ENCODE measurements at places on chromosomes 11 and 22.

GRCh38 chr11:115437902-115438575, 66.2 kb downstream of the CADM1 start:
- no peak for DNase-seq

DNA sequence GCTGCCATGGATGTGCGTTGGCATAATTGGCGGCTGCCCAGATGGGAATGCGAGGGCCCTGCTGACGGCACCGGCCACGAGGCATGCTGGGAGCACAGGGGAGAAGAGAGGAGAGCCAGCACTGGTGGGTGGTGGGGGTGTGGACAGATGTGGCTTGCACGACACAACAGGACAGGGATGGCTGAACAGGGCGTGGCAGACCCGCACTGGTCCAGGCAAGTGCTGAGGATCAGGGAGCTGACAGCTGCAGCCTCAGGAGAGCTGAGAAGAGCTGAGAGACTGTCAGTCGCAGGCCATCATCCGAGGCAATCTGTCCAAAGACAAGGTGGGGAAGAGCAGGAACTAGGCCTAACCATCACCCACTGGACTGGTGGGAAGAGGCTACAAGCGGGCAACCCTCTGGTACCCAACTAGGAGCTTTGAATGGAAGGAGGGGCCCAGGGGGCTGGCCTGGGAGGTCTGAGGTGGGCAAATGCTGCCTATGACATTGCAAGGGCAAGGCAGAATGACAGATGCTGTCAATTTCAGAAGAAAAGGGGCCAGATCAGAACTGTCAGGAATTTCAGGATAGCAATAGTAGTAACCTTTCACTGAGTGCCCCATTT, 2.4 kb downstream of the GNB1L start:
- no peak for DNase-seq

GRCh38 chr11:65524741-65525545, at the start of gene SCYL1:
Gene SCYL1, plus strand, starts transcription at chr11:65525083. Its CDS starts 71 bp downstream, at chr11:65525154.
- DNase-seq: no peak

- DNase-seq: no peak
Measured at GRCh38 chr11:128961645-128962044, 19.0 kb upstream of the TP53AIP1 start.

- DNase-seq: no peak
Measured at GRCh38 chr11:6438979-6439571, 1.7 kb downstream of the HPX start.

GRCh38 chr11:57536947-57537619, at the start of gene SMTNL1:
Gene SMTNL1, plus strand, starts transcription at chr11:57537595. Its CDS starts 5,048 bp downstream, at chr11:57542643.
- DNase-seq: no peak

DNA sequence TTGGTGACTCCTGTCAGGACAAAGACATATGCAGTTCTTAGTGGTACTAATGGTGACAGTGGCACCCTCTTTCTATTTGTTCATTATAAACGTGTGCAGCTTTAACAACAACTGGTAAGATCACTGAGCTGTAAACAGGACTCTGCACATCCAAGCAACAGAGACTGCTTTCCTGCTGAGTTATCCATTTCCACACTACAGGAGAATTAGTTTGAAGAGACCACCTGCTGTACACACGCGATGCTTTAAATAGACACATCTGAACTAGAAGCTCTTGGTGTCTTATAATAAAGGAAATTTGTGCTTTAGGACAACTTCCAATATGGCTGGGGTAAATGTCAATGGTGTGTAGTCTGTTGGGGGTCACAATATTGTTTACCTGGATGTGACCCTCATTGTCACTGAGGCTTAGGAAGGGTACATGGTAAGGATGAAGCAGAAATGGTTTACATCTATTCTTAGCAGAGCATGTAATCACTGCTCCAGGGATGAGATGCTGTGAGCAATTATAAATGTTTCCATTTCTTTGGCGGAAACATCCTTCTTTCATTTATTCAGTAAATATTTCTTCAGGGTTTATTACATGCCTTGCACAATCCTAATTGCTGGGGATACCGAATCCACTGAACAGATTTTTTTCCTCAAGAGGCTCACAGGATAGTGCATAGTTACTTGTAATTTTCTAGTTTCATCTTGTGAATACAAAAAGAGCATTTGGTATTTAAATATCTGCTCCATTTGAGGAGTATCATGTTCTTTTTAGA, 354.0 kb upstream of the CCDC90B start:
- peak; percentile 63 for DNase-seq

GRCh38 chr11:113481672-113482071, 6.5 kb upstream of the DRD2 start:
- DNase-seq: no peak

GRCh38 chr11:108592591-108593213, 866 bp downstream of the EXPH5 start:
- DNase-seq: no peak

DNA sequence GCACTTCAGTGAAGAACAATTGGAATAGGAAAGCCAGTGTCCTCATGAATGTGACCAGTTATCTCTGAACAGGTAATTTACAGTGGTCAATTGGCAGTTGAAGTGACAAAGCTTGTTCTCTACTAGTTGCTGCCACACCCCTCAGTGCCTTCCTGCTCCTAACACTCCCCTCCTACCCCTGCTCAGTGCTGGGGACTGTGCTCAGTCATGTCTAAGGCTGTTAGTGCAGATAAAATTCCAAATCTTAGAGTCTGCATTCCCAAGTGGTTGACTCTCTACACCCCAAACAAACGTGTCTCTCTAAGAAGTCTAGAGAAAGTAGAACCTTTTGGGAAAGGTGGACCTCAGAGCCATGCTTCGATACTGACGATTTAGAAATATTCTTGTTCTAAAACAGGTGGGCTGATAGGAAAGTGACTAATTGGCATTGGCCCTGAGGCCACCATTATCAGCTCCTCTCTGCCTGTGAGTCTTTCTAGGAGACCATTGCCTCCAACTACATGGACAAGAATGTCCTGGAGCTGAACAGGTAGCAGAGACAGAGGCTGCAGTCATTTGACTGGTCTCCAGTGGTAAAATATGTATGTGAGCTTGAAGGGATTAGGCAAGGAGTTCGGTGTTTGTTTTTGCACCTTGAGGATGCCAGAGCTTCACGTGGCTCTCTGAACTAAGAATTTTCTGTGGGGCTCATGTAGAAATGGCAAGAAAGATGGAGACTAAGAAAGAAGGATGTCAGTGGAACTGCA, 22.1 kb upstream of the NNMT start:
- no peak for DNase-seq

DNA sequence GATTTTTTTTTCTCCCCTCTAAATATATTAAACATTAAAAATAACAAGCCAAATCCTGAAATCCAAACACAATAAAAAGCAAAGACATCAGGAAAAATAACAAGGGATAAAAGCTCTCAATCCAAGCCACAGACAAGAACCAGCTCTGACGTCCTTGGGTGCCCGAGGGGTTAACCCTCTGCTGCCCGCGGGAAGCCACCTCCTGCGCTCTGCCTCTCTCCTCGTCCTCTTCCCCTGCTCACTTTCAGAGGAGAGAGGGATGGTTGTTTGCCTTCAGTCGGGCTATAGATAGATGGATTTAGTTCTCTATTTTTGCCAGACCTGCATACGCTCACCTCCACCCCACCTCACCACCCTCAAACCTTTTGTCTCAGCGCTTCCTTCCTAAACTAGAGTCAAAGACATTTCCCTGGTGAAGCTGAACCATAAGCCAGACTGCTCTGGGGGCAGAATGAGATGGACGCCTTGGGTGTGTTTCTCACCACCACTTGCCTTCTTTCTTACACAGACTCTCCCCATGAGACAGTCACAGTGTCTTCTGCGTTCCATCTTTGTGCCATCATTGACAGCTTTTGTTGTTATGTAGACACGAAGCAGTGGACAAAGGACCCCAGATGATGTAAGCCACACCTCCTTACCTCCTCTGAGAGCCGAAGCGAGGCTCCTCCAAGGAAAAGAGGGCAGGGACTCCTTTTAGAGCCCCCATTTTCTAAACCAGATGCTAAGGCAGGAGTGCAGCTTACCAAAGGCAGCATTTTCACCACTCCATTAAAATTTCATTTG, 142.5 kb upstream of the HSD17B12 start:
- no peak for DNase-seq

GRCh38 chr11:128052912-128053641, 534.3 kb downstream of the ETS1 start:
- DNase-seq: no peak
